ENCODE measurements at places on chromosomes 7 and 10.

GRCh38 chr10:110456046-110456445, 41.7 kb upstream of the DUSP5 start:
- DNase-seq: no peak

GRCh38 chr10:75402486-75403143, 1.1 kb upstream of the ZNF503 start:
- no peak for DNase-seq

- DNase-seq: no peak
Measured at GRCh38 chr10:123069246-123069986, 60.6 kb downstream of the ACADSB start.

GRCh38 chr10:66180581-66181318, 745.1 kb upstream of the LRRTM3 start:
- DNase-seq: no peak

- DNase-seq: no peak
Measured at GRCh38 chr7:47734287-47734948, 152.5 kb upstream of the TNS3 start.

DNA sequence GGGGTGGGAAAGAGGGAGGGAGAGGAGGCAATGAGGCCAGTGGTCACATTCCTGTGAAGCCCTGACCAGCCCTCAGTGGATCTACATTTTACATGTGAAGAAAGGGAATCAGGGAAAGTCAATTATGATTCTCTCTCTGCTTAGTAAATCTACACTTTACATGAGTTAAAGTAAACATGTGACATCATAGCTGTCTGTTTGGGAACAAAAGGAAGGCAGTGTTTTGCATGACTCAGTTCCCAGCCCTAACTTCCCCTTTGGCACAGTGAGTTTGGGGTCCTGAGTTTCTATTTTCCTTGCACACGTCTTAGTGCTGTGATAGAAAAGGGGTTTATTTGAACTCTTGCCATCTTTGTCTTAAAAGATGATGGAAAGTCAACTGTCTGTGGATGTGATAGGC, 615.1 kb downstream of the SDK1 start:
- no peak for DNase-seq

Measured in NCI-H1048 (cell line).